ENCODE measurements at places on chromosomes 1 and 21.

- no peak for DNase-seq
These were observed 178.4 kb downstream of the MIS18A start for GRCh38 chr21:32100423-32100822.

DNA sequence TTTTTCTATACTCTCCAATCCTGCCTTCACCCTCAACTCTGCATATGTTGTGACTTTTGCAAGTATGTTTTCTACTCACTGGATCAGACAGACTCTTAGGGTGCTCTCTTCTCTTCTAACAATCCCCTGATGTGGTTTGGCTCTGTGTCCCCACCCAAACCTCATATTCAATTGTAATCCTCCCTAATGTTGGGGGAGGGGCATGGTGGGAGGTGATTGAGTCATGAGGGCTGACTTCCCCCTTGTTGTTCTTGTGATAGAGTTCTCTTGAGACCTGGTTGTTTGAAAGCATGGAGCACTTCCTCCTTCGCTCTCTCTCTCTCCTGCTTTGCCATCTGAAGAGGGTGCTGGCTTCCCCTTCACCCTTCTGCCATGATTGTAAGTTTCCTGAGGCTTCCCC is 148.9 kb upstream of the IGSF21 start:
- no peak for DNase-seq

DNA sequence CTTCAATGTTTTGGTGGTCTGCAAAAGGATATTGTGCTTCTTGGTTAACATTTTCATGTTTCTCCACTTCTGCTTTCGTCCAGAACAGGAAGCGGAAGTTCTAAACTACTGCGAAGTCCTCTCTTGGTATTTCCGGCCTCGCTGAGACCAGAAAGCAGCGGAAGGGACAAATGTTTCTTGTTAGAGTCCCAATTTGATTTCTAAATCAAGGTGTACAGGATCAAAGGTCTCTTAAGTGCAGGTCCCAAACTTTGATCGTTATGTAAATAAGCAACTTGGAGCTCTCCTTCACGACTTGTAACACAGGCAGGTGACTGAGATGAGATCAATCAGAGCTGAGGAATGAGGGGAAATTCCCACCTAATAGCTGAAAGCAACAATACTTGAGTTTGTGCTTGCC is 40.1 kb upstream of the HMCN1 start:
- no peak for DNase-seq

- DNase-seq: no peak
These were observed at the start of gene TRIM17 for GRCh38 chr1:228416217-228416933. TSS of gene TRIM17 (minus strand) at chr1:228416861. CDS start at chr1:228415072, 1,789 bp downstream.

DNA sequence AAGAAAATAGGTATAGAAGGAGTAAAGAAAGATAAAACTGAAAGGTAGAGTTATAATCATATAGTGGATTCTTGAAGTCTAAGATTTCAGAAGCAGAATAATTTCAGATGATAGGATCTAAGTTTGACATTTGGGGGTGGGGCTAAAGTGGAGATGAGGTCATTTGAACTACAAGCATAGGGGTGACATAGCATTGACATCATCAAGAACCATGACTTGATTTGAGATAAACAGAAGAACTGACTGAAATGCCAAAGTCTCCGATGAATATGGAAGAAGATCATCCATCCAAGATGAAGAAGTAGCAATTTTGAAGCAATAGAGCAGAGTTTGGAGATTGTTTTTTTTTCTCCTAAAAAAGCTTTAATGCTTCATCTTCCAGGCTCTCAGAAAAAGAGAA is 122.3 kb downstream of the MACF1 start:
- no peak for DNase-seq

DNA sequence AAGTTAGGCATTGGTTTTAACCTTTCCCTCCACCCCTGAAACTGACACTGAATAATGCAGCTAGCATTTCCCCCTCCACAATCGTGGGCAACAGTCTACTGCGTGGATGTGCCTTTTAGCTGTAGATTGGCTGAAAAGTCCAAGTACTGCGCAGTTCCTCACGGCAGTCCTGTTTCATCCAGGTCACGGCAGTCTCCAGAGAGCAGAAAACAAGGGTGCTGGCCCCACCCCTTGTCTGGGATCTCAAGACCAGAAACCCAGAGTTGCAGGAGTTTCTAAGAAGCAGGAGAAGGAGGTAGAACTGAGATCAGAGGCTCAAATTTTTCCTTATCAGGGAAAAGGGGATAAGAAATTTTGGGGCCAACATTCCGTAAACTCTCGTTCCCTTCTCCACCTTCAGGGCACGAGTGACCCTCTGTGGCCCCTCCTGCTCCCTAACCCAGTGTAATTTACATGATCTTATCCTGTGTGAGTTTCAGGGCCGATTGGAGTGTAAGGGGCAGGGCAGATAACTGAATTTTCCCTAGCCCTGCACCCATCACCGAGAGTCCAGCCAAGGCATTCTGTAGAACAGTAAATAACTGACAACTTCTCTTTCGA is 25.9 kb upstream of the PLA2G2C start:
- DNase-seq: no peak

GRCh38 chr1:241666419-241666818 is 14.3 kb downstream of the WDR64 start:
- no peak for DNase-seq

DNA sequence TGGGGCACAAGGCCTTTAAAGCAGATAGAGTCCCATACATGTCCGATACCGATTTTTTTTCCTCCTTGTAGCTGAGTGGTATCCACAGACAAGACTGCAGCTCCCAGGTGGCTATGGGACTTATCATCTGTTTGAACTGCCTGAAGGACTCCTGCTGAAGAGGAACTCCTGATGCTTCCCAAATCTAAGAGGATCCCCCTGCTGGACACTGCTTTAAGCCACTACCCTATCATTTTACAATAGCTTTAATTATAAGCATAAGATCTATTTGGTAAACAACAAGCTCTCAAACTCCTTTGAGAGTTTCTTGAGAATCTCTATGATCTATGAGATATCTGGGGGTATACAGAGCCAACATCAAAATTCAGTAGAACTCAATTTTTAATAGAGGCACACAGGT is 11.7 kb downstream of the NDC1 start:
- no peak for DNase-seq

DNA sequence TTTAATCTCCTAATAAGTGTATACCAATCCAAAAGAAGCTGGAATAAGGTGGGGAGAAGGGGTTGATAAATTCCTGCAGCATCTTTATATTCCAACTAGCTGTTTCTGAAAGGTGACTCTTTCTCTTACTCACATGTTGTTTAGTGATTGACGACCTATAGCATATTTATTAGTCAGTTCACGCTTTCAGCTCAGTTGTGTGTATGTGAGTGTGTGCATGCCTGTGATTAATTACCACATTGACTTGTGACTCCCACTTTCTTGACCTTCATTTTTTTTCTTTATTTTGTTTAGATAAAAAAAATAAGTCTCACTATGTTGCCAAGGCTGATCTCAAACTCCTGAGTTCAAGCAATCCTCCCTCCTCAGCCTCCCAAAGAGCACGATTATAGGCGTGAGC is 44.4 kb downstream of the ATP2B4 start:
- DNase-seq: no peak

- peak; percentile 61 for DNase-seq
These were observed 148.9 kb upstream of the RUNX1 start for GRCh38 chr21:35197992-35198431.

DNA sequence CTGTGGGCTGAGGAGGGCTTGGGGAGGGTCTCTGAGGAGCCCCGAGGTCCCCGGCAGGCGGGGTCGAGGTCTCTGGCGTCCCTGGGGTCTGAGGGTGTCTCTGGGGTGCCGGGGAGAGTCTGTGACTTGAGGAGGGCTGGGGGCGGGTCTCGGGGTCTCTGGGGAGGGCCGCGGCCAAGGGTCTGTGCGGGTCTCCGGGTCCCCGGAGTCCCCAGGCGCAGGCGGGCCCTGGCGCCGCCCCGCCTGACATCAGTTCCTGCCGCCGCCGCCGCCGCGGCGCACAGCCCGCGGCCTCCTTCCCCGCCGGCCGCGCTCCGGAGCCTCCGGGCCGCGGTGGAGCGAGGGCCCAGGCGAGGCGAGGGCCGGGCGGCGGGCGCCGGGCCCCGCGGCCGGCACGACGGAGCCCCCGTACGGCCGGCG is at the start of gene PLEKHM2:
Gene PLEKHM2 (plus strand): TSS at position 279 of the 420 bp plus-strand sequence. CDS start 239 bp downstream, outside the sequence.
- no peak for DNase-seq

DNA sequence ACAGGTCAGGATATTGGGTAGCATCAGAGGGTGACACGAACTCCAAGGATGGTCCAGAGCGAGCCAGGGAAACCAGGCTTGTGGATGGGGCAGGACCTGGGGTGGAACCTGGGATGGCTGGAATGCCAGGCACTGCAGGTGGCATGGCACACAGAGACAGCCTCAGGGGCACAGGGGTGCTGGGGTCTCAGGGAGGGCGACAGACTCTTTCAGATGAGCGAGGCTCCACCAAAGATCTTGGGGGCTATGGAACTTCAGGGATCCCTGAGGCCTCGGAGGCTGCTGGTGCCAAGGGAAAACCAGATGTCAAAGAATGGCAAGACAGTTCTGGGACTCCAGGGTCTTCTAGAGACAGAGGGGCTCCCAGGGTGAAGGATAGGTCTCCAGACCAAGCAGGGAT is 21.4 kb downstream of the IGFN1 start:
- no peak for DNase-seq

DNA sequence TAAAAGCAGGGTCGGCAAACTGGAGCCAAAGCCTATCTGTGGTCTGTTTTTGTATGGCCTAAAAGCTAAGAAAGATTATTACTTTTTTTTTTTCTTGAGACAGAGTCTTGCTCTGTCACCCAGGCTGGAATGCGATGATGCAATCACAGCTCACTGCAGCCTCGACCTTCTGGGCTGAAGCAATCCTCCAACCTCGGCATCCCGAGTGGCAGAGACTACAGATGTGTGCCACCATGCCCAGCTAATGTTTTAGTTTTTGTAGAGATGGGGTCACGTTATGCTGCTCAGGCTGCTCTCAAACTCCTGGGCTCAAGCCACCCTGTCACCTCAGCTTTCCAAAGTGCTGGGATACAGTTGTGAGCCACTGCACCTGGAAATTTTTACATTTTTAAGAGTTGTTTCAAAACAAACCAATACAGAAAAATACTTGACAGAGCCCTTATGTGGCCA is 6.5 kb upstream of the GLRX2 start:
- DNase-seq: peak; percentile 12

DNA sequence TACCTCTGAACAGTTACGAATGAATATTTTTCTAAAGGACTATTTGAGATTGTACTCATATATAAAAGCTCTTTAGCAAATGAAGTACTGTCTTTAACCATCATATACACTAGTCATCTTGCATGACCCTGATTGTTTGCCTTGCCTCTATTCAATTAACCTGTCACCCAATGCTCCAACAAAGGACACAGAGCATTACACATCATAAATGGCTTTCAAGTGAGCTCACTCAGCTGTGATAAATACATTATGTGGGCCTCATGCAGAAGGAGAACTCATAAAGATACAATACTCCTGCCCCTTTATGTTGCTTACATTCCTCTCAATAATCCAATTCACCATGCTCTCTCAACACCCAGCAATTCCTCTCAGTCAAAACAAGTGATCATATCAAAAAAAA is 993.0 kb upstream of the PRMT6 start:
- no peak for DNase-seq

GRCh38 chr1:87583459-87583858 is 254.8 kb downstream of the LMO4 start:
- DNase-seq: no peak

DNA sequence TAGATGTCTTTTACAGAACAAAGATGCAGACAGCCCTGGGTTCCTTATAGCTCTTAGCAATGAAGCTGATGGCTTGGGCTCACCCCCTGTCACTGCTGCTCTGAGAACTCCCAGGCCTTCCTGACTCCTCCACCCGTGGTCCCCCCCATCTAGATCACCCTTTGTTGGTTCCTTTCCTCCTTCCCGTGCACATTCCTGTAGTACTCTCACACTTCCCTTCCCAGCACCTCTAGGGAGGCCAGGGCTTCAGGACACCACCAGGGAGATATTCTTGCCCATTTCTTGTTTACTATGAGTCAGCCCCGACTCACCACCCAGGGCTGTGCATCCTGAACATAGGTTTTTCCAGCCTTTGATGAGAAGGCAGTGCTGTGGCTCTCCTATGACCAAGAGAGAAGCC is 14.4 kb upstream of the NOS1AP start:
- peak; percentile 53 for DNase-seq

- no peak for DNase-seq
These were observed 10.3 kb downstream of the ZNHIT6 start for GRCh38 chr1:85697895-85698294.

- DNase-seq: no peak
These were observed 47.7 kb downstream of the SYCP1 start for GRCh38 chr1:114902343-114902742.

- DNase-seq: peak; percentile 62
These were observed 244.7 kb downstream of the SIPA1L2 start for GRCh38 chr1:232385221-232385620.

DNA sequence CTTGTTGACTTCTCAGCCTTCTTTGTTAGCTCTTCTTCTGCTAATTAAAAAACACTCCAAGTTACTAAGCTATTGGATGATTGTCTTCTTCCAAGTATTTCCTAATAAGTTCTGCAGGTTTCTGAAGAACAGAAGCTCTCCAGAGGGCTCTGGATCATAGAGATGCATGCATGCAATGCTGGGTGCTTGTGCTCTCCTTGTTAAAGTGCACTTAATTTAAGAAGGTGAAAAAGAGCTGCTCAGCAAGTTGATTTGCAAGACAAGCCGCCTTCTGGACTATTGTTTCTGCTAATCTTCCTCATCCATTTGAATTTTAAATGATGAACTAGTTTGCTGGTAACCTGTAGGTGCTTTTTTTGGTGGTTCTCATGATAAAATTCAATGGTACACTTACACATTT is 16.1 kb downstream of the RRP15 start:
- DNase-seq: no peak

GRCh38 chr1:73910466-73910865 is 287.5 kb downstream of the LRRIQ3 start:
- DNase-seq: no peak

GRCh38 chr1:64080941-64081562 is 122.4 kb upstream of the UBE2U start:
- peak; percentile 38 for DNase-seq

GRCh38 chr1:156814571-156815260 is 1.9 kb downstream of the SH2D2A start:
- DNase-seq: no peak

DNA sequence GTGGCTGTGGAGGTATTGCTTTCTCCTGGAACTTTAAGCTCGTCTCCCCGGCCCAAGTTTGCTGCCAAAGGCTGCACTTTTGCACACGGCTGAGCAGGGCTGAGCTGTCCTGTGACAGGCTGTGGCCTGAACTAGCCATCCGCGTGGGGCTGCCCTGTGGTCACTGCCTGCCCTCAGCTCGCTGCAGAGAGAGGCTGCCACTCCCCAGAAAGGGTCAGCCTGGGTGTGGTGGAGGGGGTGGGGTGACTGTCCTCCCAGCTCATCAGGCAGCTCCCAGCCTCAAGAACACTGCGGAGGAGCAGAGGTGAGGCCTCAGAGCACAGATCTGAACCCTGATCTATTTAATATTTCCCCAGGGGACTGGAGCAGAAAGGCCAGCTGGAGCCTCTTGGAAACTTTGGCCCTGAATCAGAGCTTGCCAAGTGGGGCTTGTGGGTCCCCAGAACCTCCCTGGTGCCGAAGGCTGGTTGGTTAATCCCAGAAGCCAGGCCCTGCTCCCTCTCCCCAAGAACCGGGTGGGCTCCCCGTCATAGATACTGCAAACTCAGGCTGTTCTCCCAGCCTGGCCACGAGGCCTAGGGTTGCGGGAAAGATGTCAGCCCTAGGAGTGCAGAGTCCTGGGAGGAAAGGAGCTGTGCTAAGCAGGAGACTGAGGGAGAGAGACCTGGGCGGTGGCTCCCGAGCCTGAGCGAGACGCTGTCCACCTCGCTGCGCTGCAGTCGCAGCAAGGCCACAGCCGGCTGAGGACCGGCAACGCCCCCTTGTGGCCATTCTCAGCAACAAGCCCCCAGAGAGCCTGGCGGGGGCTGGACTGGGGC is 125.1 kb upstream of the IPO9 start:
- DNase-seq: peak; percentile 73

GRCh38 chr1:53899206-53899628 is 5.2 kb downstream of the DIO1 start:
- no peak for DNase-seq

Measured in T1000 (cell line).